AG09309 (cell line): ENCODE measurements at places on chromosomes 3 and 15.

- no peak for DNase-seq
These were observed 58.0 kb downstream of the CHAC1 start for GRCh38 chr15:41011055-41011815.

DNA sequence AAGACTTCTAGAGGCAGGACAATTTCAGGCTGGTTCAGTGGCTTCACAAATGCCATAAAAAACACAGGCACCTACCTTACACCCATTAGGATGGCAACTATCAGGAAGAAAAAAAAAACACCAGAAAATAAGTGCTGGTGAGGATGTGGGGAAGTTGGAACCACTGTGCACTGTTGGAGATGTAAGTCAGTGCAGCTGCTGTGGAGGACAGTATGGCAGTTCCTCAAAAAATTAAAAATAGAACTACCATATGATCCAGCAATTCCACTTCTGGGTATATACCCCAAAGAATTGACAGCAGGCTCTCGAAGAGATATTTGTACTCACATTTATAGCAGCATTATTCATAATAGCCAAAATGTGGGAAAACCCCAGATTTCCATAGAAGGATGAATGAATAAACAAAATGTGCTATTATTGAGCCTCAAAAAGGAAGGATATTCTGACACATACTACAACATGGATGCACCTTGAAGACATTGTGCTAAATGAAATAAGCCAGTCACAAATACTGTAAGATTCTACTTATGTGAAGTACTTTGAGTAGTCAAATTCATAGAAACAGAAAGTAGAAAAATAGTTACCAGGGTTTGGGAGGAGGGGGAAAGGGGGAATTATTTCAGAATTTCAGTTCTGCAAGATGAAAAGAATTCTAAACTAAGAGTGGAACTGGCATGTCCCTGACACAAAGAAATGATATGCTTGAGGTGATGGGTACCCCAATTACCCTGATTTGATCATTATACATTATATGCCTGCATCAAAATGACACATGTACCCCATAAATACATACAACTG is 40.9 kb downstream of the NR1D2 start:
- no peak for DNase-seq

DNA sequence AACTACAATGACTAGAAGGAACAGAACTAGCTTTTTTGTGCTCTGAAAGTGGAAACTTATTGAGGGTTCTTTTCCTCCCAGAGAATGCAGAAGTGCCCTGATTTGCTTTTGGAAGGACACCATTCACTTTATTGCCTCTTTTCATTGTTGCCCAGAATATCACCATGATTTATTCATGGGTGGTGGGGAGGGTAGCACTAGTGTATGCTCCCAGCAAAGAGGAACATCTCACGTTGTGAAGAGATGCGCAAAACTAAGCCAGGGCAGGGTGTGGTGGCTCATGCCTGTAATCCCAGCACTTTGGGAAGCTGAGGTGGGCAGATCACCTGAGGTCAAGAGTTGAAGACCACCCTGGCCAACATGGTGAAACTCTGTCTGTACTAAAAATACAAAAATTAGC is 31.4 kb downstream of the FLNB start:
- no peak for DNase-seq

GRCh38 chr15:58229297-58229768 is 91.2 kb downstream of the AQP9 start:
- no peak for DNase-seq

- no peak for DNase-seq
These were observed 36.8 kb downstream of the CCR3 start for GRCh38 chr3:46278816-46279672.

DNA sequence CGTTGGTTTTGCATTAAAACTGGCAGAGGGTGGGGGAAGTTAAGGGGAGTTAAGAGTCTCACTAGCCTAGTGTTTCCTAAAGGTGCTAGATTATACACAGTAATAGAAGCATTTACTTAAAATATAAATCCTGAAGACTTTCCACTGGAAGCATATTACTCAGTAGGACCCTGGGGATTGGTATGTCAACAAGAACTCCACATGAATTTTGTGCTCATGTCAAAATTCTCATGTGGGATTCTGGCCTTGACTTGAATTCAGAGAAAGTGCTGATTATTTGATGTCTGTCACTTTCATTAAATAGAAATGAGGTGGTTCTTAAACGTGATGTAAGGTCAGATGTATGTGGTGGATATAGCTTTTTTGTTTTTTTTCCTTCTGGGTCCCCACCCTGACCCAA is 997.2 kb downstream of the TUSC7 start:
- no peak for DNase-seq

DNA sequence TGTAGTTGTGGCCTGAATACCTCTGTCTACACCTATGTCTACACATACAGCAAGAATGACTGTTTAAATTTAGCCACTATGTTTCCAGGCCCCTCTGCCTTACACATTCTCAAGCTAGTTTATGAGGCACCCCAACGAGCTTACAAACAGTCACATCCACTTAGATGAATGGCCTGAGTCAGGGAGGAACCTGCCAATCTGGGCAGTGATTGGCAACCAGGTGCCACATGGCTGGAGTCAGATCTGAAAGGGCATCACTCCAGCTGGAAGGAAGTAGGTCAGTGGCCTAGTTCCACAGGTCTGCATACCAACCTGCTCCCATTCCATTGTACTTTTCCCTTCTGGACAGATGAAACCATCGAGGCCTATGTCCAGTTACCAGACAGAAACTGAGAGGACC is 136.3 kb downstream of the FOXP1 start:
- no peak for DNase-seq

- DNase-seq, result no peak
These were observed 511.3 kb downstream of the OCA2 start for GRCh38 chr15:27587810-27588209.

GRCh38 chr15:52243697-52244555 is 51.7 kb downstream of the MYO5C start:
- no peak for DNase-seq

DNA sequence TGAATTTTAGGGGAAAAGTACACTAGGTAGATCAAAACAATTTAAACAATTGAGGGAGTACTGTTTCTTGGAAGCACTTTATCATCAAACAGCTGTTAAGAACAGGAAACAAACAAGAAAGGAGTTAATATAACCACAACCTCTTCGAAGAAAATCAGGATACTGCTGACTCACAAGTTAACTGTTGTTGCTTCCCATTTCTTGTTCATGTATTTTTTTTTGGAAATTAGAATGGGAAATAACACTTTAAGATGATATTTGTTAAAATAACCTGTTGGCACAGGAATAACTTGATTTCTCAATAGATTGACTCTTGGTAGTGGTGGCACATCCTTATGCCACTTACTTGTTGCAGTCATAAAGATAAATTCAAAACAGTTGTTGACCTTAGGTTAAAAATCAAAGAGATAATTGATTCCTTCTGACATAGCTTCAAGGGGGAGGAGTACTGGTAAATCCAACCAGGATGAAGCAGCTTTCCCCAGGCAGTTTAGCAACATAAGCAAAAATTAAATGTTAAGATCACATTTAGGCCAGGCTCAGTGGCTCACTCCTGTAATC is 3.3 kb downstream of the BNIP2 start:
- DNase-seq, result no peak

- no peak for DNase-seq
These were observed 24.9 kb upstream of the GNB4 start for GRCh38 chr3:179476215-179476614.

DNA sequence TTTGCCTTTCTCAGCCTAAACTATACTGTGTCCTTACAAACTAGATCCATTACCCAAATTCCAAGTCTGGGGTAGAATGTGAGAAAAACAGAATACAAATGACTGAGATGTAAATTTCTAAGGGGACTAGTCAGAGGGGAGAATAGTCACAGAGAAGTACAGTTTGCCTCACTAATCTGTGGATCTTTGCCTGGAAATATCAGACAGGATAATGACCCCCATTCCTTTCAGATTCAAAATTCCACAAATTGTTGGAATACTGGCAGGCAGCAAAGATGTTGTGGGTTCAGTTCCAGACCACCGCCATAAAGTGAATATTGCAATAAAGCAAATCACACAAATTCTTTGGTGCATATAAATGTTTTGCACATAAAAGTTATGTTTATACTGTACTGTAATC is 762.8 kb upstream of the NR2F2 start:
- no peak for DNase-seq

DNA sequence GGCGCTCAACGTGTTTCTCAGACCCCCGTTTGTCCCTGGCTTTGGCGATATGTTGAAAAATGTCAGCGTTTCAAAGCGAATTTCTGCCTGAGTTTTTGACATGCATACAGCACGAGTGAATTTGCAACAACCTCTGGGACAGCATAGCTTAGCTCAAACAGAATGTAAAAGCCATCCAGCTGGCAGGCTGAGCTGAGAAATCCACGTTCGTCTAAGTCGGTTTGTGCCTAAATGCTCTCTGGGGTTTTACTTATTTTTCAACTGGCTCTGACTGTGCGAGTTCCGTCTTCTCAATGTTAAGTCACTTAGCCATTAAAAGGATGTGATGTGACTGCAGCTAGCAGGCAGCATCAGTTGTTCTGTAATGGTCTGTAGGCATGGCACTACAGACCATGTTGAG is 243.5 kb upstream of the SLCO3A1 start:
- DNase-seq, result no peak
